ENCODE measurements at places on chromosomes 4 and X.

DNA sequence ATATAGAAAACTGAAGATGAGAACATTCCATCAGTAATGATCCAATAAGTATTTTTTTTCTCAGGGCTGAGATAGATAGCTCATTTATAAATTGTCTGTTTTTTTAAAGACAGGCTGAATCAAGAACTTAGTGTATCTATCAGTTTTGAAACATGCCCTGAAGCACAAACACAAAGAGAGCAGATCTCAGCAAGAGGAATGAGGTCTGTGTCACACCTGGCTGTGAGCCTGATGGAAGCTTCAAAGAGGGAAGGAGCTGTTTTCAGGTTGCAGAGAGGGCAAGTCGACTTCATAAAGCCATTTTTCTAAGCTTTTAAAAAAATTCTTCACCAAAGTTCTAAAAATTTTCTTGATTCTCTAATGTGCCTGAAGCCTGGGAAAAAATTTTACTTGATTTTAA, 434.9 kb downstream of the PDGFC start:
- DNase-seq = no peak

DNA sequence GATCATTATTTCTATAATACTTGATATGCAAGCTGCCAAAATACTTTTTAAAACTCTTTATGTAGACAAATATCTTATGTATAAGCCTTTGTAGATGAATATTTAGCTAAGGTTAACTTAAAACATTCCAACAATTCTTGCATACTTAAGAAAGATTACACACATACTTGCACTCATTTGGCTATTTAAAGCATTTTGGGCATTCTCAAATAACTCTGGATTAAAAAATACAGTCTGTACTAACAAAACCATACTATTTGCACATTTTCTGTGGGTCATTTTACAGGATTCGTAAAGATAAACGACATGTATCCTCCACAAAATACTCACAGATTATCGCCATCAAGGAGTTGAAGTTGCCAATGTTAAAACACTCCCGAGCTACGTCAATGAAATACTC, 26.5 kb downstream of the RASGEF1B start:
- DNase-seq = no peak

- DNase-seq = no peak
Measured at GRCh38 chr4:11139871-11140270, 288.8 kb downstream of the HS3ST1 start.

- DNase-seq = no peak
Measured at GRCh38 chr4:105430811-105431210, 43.1 kb downstream of the PPA2 start.

Measured in stimulated activated CD4-positive, alpha-beta T cell treated with anti-CD3 and anti-CD28 coated beads, Interleukin-12 subunit alpha, Interleukin-12 subunit beta, amount 100 ng/mL, for 24 hours (primary cell).